ENCODE measurements at places on chromosomes 6 and 20. TPM values are rescaled to one million over a fixed set of nuclear protein-coding genes. Genes with fewer than 3 reads are reported as not detected.

GRCh38 chr20:54397292-54398140 is 77.9 kb upstream of the DOK5 start:
- H3K4me1 ChIP-seq: no peaks in the 10 kb centered on the region
- H3K27me3 ChIP-seq: no peaks in the 10 kb centered on the region
- H3K27ac ChIP-seq: no peak overlapping the region
- DNase-seq: no peak
- H3K36me3 ChIP-seq: no peaks in the 10 kb centered on the region
- H3K4me3 ChIP-seq: no peak overlapping the region

DNA sequence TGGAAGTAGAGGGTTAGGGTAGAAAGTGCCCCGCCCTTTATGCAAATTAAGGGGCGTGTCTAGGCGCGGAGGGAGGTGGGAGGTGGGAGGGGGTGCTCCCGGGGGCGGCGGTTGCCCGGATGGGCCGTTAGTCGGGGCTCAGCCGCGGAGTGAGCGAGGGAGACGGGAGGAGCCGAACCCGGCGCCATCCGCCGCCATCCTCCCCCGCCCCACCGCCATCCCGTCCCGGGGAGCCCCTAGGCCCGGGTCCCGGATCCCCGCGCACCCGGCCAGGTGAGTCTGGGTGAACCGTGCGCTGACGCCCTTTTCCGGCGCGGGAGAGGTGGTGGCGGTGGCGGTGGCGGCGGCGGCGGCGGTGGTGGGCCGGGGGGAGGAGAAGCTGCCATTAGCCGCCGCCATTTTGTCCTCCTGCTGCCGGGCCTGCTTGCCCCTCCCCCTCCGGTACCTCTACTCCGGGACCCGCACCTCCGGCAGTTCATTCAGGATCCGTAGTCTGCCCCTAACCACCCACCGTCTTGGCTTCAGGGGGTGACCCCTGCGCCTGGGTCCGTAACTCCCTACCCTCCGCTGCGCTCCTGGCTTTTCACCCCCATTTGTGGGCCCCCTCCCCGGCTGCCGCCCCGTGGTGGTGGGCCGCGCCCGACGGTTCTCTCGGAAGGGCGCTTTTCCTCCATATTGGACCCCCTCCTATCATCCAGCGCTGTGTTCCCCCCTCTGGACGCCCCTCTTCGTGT is at the start of gene PRRC2A:
Gene PRRC2A (plus strand): TSS at position 130 of the 734 bp plus-strand sequence. CDS start 2,075 bp downstream, outside the sequence.
- H3K4me1 ChIP-seq: peaks cover 8% of the 10 kb centered on the region
- H3K27ac ChIP-seq: peak within 1 kb of the TSS; percentile 99
- peak; percentile 76 for DNase-seq
- H3K4me3 ChIP-seq: peak within 1 kb of the TSS; percentile 79
- no peaks in the 10 kb centered on the region for H3K27me3 ChIP-seq

The SLPI gene
- 310 TPM for total RNA-seq

GRCh38 chr20:22795871-22796270 is 211.5 kb upstream of the FOXA2 start:
- no peaks in the 10 kb centered on the region for H3K4me1 ChIP-seq
- H3K27ac ChIP-seq: peak overlapping the region; percentile 80
- DNase-seq: peak; percentile 68
- H3K4me3 ChIP-seq: no peak overlapping the region
- no peaks in the 10 kb centered on the region for H3K27me3 ChIP-seq
- H3K36me3 ChIP-seq: no peaks in the 10 kb centered on the region

DNA sequence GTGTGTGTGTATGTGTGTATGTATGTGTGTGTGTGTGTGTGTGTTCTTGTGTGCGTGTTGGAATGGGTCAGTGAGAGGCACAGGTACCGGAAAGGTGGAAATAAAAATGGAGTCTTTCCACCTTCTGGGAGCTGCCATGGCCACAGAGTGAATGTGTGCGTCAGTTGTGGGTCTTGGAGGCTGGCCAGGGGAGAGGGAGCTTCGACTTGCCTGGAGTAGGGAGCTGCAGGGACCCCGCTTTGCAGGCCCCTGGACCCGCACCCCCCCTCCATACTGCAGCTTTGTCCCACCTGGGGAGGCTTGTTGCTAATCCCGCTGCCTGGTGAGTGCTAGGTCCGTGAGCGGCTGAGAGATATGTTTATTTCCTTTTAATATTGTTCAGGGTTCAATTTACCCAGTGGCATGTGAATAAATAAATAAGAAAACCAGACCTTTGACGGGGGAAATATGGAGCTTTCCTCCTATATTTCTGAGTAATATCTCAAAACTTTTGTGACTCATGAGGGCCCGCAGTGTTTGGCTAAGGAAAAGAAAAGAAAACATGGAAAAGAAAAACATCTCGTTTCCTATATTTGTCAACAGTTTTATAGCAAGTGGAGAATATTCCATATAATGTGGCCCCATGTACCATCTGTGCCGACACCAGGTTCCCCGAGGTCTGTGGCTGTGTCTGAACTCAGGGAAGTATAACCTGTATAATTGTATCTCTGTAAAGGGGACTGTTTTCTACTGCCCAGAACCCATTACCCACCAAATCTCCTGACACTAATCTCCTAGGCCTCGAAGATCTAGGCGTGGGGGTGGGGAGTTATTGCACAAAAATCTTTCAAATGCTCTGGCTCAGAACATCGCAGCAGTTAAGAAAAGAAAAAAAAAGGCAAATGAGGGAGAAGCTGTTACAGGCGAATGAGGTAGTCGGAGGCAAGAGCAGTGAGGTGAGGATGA is 24.6 kb upstream of the CCDC167 start:
- H3K4me3 ChIP-seq: no peak overlapping the region
- no peaks in the 10 kb centered on the region for H3K4me1 ChIP-seq
- no peak overlapping the region for H3K27ac ChIP-seq
- H3K27me3 ChIP-seq: peaks cover 15% of the 10 kb centered on the region
- H3K36me3 ChIP-seq: no peaks in the 10 kb centered on the region

DNA sequence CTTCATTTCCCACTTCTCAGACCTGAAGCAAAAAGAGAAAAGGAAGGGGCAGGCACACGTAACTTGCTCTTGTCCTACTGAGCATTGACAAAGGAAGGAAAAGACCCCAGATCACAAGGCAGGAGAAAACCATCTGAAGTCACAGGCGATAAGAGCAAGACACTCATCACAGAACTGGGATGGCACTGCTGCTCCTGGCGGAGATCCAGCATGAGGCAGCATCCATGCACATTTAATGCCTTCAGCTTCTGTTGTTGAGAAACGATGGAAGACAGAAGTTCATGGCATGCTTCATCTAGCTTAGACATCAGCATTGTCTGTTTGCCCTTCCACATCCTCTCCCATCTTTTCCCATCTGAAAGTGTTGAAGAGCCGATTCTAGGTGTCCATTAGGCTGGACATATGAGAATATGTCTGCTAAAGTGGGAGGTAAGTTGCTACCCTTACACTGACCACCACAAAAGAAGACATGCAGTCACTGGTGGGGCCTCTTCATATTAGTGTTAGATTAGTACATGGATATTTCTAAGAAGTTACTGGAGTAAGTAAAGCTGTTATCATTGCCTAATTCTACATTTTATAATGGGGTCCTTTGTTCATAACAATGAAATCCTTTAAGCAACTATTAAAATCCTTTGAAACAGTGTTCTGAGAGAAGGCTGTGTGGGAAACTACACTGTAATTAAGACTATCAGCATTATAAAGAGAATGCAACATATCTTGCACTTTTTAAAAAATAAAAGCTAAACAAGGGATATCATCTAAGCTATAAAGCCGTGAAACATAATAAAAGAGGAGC is 618.5 kb downstream of the C6orf118 start:
- no peak overlapping the region for H3K27ac ChIP-seq
- H3K4me1 ChIP-seq: no peaks in the 10 kb centered on the region
- no peak for DNase-seq
- no peaks in the 10 kb centered on the region for H3K36me3 ChIP-seq
- no peaks in the 10 kb centered on the region for H3K27me3 ChIP-seq

- no peaks in the 10 kb centered on the region for H3K36me3 ChIP-seq
- no peak overlapping the region for H3K27ac ChIP-seq
- H3K4me1 ChIP-seq: no peaks in the 10 kb centered on the region
Observed at GRCh38 chr20:2694008-2694471, 1.5 kb downstream of the EBF4 start.

The ULBP2 gene
- 1.3 TPM for total RNA-seq

The SMIM26 gene
- total RNA-seq: 150 TPM

DNA sequence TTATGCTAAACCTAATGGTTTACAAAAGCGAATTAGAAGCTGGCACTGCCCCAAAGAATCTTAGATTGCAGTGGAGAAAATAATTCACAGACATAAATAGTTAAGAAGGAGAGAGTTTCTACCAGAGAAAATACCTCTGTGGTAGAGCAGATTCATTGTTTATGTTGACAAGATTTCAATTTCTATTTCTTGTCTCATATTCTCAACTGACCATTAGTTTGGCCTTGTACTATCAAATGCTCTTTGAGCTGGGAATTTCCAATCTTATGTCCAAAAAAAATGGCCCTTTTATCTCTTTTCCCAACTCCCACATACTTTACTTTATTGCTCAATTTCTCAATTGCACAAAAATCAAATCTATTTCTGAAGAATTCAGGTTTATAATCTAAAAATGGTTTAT is 804.1 kb upstream of the CITED2 start:
- no peaks in the 10 kb centered on the region for H3K4me1 ChIP-seq
- no peak overlapping the region for H3K4me3 ChIP-seq
- H3K36me3 ChIP-seq: no peaks in the 10 kb centered on the region
- H3K27me3 ChIP-seq: no peaks in the 10 kb centered on the region

DNA sequence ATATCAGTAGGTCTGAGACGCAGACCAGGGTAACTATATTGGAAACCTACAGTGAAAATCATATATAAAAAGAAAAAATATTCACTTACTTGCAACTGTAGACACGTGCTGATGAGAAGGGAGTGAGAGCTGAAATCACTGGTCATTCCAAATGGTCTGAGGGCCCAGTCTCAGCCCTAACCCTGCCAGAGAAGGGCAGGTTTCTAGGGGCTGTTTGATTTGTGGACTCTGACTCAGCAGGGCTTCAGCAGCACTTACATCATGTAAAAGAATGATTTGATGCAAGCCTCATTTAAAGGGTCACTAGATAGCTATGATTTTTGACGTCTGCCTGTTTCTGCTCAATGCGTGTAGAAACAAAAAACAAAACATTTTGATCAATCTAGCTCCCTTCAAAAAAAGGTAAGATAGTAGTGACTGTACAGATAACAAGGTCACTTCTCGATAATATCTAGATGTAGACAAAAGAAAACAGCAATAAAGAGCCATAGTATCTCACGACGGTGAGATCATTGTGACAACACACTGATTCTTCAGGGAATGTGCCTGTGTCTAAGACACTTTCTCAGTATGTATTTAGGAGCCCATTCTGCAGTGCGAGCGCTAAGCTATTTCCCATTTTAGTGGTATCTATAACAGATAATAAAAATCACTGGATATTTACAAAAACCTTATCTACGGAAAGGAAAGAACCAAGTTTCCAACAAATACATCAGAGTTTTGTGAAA is 307.2 kb downstream of the HIVEP2 start:
- H3K4me3 ChIP-seq: no peak overlapping the region
- H3K27ac ChIP-seq: no peak overlapping the region
- no peak for DNase-seq

- DNase-seq: peak; percentile 68
- H3K4me3 ChIP-seq: no peak overlapping the region
- H3K27me3 ChIP-seq: no peaks in the 10 kb centered on the region
- H3K36me3 ChIP-seq: peaks cover 7% of the 10 kb centered on the region
- H3K4me1 ChIP-seq: peaks cover 12% of the 10 kb centered on the region
- H3K27ac ChIP-seq: no peak overlapping the region
Observed at GRCh38 chr20:62808211-62808865, 3.7 kb downstream of the OGFR start.

The DNMT3B gene
- total RNA-seq: 0.96 TPM

The SGK1 gene
- 193 TPM for total RNA-seq

DNA sequence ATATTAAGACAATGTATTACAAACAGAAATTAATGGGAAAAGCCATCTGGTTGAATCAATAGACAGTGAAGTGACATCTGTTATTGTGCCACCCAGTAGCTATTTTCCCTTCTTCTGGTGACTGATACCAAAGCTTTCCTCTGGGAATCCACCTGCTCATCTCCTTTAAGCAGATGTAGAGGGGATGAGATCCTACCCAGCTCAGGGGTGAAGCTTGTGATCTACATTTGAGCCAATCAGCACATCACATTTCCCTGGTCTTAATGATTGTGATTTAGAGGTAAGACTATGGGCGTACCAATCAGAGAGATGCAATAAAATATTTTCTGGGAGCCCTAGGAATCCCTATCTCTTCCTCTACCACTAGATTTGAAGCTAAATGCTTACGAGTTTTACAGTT is 782.9 kb downstream of the PTPRT start:
- no peaks in the 10 kb centered on the region for H3K4me1 ChIP-seq
- no peak overlapping the region for H3K4me3 ChIP-seq
- no peaks in the 10 kb centered on the region for H3K27me3 ChIP-seq
- DNase-seq: no peak
- no peak overlapping the region for H3K27ac ChIP-seq

GRCh38 chr20:15320941-15321340 is 983.5 kb upstream of the FLRT3 start:
- no peak for DNase-seq
- no peaks in the 10 kb centered on the region for H3K36me3 ChIP-seq
- H3K4me1 ChIP-seq: no peaks in the 10 kb centered on the region
- H3K4me3 ChIP-seq: no peak overlapping the region

- no peaks in the 10 kb centered on the region for H3K4me1 ChIP-seq
- H3K27ac ChIP-seq: no peak overlapping the region
- no peak overlapping the region for H3K4me3 ChIP-seq
- no peaks in the 10 kb centered on the region for H3K27me3 ChIP-seq
Observed at GRCh38 chr20:33298391-33298790, 15.4 kb downstream of the BPIFB1 start.

The HSPA12B gene
- 7.0 TPM for total RNA-seq

The TNFAIP3 gene
- total RNA-seq: 25.9 TPM

DNA sequence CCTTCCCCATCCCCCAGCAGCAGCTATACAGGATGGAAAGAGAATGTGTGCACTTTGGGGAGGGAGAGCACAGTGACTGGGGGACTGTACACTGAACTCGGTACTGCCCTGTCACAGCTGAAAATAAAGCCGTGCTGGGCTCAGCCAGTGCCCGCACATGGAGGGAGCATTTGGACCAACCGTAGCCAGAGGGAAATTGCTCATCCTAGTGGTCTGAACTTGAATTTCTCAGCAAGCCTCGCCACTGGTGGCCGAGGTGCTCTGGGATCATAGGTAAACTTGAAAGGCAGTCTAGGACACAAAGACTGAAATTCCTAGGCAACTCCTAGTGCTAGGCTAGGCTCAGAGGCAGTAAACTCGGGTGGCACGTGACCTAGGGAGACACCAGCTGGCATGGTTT is 61.0 kb downstream of the DZANK1 start:
- no peak for DNase-seq
- no peak overlapping the region for H3K4me3 ChIP-seq
- H3K36me3 ChIP-seq: no peaks in the 10 kb centered on the region
- no peaks in the 10 kb centered on the region for H3K4me1 ChIP-seq

DNA sequence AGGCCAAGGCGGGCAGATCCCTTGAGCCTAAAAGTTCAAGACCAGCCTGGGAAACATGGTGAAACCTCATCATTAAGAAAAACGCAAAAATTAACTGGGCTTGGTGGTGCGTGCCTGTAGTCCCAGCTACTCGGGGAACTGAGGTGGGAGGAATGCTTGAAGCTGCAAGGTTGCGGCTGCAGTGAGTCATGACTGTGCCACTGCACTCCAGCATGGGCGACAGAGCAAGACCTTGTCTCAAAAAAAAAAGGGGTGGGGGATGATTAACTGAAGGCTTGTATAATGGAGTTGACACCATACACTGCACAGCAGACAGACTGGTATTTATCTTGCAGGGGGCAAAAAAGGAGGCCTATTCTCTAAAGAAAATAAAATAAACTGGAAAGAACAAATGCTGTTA is 27.7 kb downstream of the SRPK1 start:
- H3K4me3 ChIP-seq: no peak overlapping the region
- no peaks in the 10 kb centered on the region for H3K4me1 ChIP-seq
- H3K27ac ChIP-seq: no peak overlapping the region
- H3K27me3 ChIP-seq: no peaks in the 10 kb centered on the region
- no peak for DNase-seq
- no peaks in the 10 kb centered on the region for H3K36me3 ChIP-seq

The MUC22 gene
- total RNA-seq: not detected
